ENCODE measurements at places on chromosomes 1 and 21.

GRCh38 chr1:22431965-22432364, 19.7 kb upstream of the ZBTB40 start:
- no peak for DNase-seq

DNA sequence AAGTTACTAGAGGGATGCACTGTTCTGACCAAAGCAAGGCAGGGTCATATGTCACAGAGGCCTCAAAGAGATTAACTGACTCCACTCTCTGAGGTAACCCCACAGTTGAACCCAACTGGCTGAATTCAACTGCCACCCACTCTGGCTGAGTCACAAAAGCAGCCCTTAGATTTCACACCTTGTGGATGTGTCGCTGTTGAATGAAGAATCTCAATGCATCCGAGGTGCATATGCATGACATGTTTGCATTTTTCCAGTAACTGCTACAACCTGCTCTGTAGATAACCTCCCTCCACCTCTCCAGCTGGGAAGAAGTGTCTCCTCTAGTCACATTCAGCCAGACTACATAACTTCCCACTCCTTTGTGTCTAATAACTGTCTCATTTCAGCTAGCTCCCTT, 27.9 kb upstream of the KIF21B start:
- no peak for DNase-seq

GRCh38 chr1:180675586-180675985, 43.8 kb downstream of the XPR1 start:
- DNase-seq = no peak

GRCh38 chr1:167185062-167185461, 35.6 kb upstream of the POU2F1 start:
- no peak for DNase-seq

DNA sequence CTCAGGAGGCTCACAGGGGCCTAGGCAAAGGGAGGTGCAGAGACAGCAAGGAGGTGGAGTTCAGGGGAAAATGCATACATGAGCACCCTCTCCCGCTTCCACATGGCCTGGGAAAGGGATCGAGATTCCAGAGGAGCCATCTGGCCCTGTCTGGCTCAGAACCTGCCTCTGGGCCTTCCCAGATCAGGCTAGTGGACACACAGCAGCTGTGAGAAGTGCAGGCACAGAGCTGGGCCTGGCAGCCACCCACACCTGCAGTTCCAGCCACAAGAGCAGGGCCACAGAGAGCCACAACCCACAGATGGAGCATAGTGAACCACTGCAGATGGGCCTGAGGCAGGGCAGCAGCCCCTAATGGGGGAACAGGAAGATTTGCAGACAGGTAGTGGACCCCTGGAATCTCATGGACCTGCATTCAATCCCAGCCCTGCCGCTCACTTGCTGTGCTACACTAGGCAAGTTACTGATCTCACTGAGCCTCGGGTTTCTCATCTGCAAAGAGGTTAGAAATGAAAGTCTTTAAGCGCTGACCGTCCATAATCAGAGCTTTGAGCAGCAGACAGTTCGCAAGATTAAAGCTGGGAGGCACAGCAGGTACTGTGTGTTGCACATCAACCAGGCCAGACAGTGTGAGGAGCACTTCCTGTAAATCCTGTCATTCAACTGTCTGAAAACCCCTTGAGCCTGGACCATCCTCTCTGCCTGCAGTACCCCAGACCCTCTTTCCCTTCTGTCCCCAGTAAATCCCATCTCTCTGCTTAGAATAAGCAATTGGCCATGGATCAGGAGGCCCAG, 58.0 kb downstream of the MATN1 start:
- DNase-seq = no peak

DNA sequence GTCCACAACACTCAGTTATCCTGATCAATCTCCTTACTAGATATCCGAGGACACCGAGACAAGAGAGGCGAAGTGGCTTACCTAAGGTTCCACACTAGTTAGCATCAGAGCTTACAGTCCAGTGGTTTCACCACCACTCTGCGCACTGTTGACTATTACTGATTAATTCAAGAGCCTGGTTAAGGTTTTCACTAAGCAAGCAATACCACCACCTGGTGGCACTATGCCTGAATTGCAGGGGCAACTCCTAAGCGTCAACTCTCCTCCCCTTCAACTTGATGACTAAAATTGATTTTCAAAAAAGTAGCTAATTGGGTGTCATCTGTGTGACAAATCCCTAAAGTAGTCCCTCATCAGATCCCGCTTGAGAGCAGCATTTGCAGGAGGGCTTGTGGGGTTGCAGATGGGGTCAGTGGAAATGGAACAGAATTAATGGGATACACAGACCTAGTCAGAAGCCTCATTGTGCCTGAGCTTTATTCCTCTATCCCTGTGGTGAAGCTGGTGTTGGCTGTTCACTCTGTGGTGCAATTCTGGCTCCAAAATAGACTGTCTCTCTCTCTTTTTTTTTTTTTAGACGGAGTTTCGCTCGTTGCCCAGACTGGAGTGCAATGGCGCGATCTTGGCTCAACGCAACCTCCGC, 9.1 kb downstream of the TTC22 start:
- peak; percentile 50 for DNase-seq

DNA sequence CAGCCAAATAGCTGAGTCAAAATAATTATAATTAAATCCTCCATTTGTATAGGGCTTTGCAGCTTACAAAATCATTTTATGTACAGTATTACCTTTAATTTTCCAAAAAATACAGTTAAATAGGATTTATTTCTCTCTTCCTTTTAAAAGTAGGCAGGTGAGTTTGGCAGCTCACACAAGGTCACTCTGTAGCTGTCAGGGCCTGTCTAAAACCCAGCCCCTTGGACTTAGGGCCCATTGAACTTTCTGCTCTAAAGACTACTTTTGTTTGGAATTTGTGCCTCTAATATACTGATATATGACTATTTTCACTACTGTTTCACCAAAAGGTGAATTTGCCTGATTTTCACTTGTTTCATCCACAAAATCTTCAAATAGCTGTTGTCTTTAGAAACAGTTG, 10.3 kb downstream of the ROR1 start:
- no peak for DNase-seq

GRCh38 chr1:221522529-221522940, 219.4 kb downstream of the DUSP10 start:
- DNase-seq = no peak

DNA sequence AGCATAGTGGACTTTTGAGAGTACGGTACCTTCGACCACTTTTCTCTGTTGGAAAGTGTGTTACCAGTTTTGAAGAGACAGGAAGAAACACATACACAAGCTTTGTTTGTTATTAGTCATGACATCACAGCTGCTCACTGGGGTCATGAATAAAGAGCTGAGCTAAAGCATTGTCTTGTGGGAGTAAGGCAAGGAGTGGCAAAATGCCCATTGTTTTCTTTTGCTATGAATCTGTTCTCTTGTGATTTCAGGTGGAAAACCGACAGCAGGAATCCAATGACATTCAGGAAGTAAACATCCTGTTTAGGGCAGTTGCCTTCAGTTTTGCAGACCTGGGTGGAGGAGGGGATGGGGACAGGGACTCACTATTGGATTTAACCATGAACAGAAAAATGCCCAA, 66.2 kb downstream of the RGL1 start:
- DNase-seq = no peak

- no peak for DNase-seq
Measured at GRCh38 chr1:227794817-227795192, 20.7 kb upstream of the PRSS38 start.
